ENCODE measurements at places on chromosomes 2 and 18.

GRCh38 chr2:164625378-164625971 lies 4.2 kb upstream of the GRB14 start:
- DNase-seq: no peak

DNA sequence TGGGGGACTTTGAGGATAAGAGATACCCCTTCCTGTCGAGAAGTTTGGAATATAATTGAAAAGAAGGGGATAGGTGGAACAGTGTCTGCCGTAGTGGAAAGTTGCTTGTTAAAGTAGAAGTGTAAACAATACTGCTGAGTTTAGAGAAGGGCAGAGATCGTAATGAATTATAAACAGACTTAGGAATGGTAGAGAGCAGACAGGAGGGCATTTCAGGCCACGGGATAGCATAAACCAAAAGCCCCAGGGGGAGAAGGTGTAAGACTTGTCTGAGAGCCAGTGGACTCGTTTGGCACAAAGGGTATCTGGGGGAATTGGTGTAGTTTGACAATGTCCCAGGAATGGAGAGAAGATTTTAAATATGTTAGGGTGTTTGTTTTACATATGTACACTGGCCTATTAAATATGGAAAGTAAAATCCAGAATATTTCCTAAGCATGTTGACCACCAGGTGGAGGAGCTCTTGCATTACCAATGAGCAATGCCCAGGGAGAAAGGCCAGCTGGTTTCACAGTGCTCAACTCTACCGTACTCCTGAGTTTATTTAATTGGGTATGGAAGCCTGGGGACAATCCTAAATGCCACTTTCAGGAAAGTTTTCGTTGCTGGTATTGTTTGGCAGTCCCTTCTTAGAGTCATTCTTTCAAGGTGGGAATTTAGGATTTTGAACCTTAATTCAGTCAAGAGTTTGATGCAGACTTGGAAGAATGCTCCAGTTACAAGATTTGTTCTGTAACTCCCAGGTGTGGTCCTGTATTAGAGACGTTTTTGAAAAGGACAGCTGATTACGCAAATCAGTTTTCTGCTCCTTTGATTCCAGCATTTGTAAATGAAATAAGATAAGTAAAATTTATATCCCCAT lies 7.5 kb downstream of the COPS8 start:
- no peak for DNase-seq

DNA sequence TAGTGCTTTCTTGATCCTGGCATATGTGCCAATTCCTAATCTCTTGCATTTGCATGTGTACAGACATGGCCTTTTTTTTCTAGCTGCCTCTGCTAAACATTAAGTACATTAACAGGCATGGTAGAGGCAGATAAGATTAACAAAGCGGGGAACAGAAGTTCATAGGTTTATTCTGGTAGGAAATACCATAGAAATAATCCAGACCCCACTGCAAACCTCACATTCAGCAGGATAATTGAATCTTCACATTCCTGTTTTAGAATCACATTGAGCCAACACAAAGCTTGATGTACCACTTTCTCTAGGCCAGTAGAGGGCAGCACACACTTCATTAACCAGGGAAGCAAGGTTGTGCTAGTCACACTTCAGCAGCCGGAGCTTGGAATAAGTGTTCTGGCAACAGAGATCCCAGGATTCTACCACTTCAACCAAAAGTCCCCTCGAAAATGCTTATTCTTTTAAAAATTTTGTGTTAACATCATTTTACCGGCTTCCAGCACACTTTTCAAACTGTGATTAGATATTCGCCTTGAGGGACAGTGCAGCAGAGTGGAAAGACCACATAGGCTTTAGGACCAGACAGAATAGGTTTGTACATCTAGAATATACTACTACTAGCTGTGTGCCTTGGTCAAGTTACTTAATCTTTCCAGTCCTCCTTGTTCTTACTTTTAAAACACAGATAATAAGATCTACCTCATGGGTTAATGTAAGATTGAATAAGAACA lies 420.2 kb upstream of the CHST9 start:
- peak; percentile 25 for DNase-seq

GRCh38 chr2:198973785-198974184 lies 484.0 kb downstream of the SATB2 start:
- DNase-seq: no peak

- DNase-seq: no peak
These were observed 34.8 kb downstream of the SP110 start for GRCh38 chr2:230184727-230185578.

All from hematopoietic multipotent progenitor cell treated with erythropoietin and hydrocortisone succinate and interleukin-3 and kit ligand, for 17 days (in vitro differentiated cells).